Fibroblast of skin of left quadriceps (primary cell): ENCODE measurements at places on chromosomes 2 and 18.

- no peak for DNase-seq
Measured at GRCh38 chr2:98822301-98823164, 91.6 kb upstream of the MGAT4A start.

DNA sequence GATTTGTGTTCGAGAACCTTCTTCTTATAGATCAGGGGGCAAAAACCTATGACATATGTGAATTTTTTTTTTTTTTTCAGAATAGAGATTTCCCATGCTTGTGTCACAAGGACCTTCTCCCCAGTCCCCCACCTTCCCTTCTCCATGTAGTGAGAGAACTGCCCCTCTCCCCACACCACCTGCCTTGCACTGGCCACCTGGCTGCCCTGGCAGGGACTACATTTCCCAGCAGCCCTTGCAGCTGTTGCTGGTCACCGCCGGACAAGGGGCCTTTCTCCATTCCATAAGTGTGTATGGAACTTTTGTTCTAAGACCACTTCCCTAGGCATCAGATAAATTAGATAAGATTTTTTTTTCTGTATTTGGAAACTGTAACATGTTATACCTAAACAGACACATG is 22.2 kb downstream of the MBP start:
- DNase-seq: no peak

DNA sequence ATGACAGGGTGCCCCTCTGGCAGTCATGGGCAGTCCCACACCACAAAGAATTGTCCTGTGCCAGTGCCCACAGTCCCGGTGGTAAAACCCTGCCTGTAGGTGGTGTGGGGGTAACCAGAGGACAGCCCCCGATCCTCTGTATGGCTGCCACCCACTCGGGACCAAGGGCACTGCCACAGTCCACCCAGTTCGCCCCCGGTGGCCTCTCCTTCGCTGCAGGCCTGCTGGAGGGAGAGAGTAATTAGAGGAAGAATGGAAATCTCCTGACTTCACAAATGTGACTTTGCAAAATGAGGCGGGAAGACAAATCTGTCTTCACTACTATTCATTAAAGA is 11.4 kb downstream of the GBX2 start:
- no peak for DNase-seq

GRCh38 chr2:30505500-30506180 is 58.6 kb downstream of the LCLAT1 start:
- DNase-seq: no peak

DNA sequence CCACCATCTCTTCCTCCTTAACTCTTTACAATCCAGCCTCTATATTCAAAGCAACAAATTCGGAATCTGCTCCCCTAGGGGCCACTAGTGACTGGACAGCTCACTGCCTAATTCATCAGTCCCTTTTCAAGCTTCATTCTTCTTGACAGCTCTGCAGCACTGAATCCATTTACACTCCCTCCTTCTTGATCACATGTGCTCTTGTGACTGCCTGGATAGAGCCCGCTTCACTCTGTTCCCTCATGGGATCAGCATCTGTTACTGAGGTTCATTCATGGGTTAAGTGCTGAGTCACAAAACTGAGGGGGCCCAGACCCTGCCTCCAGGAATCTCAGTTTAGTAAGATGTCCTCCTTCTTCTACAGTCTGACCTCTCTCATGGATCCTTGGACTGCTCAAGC is 81.5 kb downstream of the CYRIA start:
- DNase-seq: no peak

- DNase-seq: no peak
Measured at GRCh38 chr2:99877963-99878362, 264.4 kb downstream of the AFF3 start.

DNA sequence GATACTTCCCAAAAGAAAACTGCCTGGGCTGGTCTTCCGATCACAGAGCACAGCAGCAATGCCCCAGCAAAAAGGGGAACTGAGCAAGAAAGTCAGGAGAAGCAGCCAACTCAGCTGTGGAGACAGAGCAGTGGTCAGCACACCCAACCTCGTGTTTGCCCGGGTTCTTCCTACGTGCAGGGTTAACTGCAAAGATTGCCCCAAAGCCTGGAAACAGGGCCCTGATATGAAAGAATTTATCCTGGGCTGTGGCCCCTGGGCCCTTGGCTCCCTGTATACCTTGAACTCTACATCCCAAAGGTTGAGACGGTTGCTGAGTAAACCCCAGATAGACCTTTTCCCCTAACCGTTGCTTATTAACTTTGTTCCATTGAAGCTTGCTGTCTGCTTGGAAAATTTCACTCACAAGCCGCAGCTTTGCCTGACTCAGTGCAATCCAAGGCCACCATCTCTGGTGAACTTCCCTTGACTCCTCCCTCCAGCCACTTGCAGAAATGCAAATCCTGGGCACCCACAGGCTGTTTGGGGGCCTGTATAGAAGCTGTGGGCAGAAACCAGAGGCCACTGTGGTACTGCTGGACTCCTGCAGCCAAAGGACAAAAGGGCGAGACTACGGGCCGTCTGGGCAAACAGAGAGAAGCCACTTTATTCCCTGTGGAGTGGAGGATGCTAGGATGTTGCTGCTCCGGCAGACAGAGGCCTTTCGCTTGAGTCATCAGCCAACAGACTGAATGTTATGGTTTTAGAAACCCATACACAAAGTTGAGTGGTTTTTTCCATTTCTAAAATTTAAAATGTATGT is 18.2 kb downstream of the NRP2 start:
- no peak for DNase-seq

DNA sequence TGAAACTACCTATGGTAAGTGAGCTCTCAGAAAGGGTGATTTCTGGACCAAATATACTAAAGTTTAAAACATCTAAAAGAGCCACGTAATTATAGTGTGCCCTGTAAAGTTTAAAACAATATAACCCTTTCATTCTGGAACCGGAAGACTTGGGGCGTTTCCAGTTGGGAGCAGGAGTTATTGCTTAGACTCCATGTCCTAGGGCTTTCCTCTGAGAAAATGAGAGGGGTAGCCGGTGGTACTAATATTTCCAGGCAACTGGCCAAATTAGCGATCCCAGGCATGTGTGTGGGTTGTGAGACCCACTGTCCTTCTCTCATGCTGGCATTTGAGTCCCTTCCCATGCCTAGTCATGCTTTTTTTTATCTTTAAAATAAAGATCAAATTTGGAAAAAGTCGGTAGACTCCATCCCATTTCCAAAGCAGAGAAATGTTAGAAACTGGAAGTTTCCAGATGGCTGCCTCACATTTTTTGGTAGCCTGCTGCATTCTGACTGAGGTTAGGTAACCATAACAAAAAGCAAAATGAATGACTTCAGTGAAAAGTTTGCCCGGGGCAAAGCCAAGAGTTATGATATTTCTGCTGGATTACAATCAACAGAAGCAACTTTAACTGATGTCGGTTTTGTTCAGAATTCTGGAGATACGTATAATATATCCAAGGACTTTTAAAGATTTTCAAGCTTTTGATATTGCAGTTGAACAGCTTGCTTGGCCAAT is 227.4 kb downstream of the SS18 start:
- no peak for DNase-seq

GRCh38 chr2:62495761-62496160 is 10.2 kb downstream of the TMEM17 start:
- no peak for DNase-seq

GRCh38 chr2:232085826-232086425 is 124.4 kb downstream of the DIS3L2 start:
- no peak for DNase-seq

DNA sequence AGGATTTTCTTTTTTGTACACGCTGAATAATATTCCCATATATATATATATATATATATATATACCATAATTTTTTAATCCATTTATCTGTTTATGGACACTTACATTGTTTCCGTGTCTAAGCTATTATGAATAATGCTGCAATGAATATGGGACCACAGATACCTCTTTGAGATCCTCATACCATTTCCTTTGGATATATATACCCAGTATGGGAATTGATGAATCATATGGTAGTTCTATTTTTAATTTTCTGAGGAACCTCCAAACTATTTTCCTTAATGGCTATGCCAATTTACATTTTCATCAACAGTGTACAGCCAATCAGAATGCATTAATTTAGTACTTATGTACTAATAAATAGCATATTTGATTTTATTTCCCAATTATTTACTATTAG is 53.1 kb downstream of the MERTK start:
- DNase-seq: no peak

DNA sequence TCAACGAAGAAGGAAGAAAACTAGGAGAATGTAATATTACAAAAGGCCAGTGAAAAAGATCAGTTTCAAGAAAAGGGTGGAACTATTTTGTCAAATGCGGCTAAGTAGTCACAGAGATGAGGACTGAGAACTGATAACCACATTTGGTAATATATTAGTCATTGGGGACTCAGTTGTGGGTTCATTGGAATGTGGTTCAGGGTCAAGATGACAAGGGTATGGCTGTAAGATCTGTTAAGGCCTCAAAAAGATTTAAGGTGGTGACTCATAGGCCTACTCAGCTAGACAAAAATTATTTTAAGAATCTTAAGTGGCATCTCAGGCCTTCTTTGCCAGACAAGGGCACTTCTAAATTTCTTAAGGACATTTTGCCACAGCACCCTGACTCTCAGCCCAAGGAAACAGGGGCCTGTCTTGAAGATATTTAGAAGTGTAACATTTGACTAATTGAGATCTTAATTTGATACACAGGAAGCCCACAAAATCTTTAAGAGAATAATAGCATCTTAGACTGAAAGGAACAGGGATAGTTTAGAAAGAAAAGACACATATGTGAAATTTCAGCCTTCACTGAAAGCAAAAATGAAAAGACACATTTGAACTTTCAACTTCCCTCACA is 81.3 kb downstream of the STRADB start:
- peak; percentile 80 for DNase-seq

- no peak for DNase-seq
Measured at GRCh38 chr2:200414367-200414766, 95.5 kb downstream of the KCTD18 start.

DNA sequence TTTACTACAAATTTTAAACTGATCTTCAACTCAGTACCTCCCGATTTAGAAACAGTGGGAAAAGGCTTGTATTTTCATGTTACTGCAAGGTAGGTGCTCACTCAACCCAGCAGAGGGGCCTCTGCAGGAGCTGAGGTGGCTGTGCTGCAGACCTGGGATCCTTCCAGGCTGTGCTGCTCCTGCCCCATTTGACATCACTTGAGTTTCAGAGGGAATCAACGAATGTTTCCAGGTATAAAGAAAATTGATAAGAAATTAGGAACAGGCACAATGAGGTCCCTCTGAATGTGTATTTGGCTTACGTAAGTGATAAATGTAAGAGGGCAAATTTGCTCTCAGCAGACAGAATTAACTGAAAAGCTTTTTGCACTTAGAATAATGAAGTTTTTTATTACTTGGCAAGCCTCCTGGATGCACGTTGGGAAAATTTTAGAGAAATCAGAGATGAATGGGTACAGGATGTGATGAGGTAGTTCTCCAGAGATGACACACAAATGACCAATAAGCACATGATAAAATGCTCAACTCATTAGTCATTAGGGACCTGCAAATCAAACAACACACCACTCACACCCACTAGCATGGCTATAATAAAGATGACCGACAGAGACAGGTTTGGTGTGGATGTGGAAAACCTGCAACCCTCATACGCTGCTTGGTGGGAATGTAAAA is 114.0 kb downstream of the NOL10 start:
- peak; percentile 15 for DNase-seq

- no peak for DNase-seq
Measured at GRCh38 chr2:214796911-214797310, 12.6 kb downstream of the BARD1 start.

- no peak for DNase-seq
Measured at GRCh38 chr2:217165547-217165946, 305.7 kb upstream of the TNP1 start.

DNA sequence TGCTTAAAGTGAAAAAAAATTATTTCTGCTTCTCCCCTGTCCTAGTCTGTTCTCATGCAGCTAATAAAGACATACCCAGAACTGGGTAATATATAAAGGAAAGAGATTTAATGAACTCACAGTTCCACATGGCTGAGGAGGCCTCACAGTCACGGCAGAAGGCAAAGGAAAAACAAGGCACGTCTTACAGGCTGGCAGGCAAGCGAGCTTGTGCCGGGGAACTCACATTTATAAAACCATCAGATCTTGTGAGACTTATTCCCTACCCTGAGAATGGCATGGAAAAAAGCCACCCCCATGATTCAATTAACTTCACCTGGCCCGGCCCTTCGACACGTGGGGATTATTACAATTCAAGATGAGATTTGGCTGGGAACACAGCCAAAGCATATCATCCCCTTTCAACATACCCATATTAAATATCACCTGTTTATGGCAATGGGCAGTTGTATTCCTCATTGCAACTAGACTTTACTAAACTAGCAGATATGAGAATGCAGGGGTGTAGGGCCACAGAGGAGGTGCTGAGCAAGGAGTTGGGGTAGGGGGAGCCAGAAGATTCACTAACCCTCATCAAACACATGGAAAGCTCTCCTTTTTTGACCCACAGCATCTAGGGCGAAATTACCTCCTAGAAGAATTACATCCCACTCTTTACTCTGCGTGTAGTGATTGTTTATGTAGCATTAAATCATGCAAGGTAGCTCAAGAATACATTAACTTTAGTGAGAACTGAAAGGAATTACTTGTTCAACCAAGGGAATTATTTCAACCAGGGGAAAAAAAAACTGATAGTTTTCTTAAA is 183.3 kb upstream of the DOK6 start:
- no peak for DNase-seq

GRCh38 chr18:60067426-60068210 is 167.8 kb downstream of the PMAIP1 start:
- no peak for DNase-seq

- peak; percentile 62 for DNase-seq
Measured at GRCh38 chr2:40625849-40626248, 174.0 kb upstream of the SLC8A1 start.

DNA sequence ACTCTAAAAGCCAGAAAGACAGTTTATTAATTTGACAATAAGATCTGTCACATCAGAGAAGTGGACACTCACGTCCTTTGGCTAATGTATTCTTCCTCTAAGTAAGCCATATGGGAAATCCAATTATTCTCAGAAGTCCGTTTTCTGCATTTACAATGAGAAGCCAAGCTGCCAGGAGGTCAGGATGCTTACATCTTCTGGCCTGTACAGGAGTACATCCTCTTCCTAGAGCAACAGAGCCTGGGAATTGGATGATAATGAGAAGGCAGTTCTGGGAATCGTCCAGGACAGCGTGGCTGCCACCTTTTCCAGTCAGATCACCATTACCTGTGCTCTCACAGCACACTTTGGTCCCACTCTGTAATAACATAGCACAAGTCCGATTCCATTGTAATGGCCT is 5.2 kb downstream of the RAPGEF4 start:
- DNase-seq: no peak

DNA sequence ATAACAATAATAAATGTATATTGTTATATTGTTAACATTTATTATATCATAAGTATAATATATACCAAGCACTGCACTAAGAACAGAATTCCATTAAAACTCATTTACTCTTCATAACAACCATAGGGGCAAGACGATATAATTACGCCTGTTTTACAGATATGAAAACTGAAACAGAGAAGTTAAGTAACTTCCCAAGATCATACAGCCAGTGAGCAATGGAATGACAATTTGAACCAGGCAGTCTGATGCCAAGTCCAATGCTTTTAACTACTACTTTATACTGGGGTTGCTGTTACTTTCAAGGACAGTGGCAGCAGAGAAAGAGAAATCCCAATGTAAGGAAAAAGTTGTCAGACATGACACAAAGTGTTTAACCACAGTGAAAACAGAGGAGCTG is 338.8 kb upstream of the ID2 start:
- DNase-seq: no peak
